ENCODE measurements at places on chromosomes 13 and 19.
A peak's percentile ranks its signal among the peaks of the same experiment; 100 is the strongest.

GRCh38 chr19:4971424-4971793 is 2.5 kb downstream of the KDM4B start:
- DNase-seq: peak; percentile 44

GRCh38 chr19:44590245-44591059 is 22.9 kb upstream of the IGSF23 start:
- DNase-seq: no peak

DNA sequence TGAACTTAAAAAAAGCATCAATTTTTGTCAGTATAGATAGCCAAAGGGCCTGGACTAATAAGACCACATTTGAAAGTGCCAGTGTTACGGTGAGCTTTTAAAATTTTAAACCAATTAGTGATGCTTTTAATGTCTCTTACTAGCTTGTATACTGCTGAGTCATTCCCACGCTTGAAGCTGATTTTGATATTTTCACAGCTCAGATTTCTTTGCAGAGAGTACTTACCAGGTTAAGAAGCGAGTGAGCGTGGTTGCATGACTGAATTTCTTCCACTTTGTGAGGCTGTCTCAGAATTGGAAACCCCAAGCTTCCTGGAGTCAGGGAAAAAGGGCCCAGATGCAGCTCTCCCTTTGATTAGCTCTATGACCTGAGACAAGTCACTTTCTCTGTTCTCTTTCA is 74.5 kb upstream of the NBEA start:
- DNase-seq: peak; percentile 15

DNA sequence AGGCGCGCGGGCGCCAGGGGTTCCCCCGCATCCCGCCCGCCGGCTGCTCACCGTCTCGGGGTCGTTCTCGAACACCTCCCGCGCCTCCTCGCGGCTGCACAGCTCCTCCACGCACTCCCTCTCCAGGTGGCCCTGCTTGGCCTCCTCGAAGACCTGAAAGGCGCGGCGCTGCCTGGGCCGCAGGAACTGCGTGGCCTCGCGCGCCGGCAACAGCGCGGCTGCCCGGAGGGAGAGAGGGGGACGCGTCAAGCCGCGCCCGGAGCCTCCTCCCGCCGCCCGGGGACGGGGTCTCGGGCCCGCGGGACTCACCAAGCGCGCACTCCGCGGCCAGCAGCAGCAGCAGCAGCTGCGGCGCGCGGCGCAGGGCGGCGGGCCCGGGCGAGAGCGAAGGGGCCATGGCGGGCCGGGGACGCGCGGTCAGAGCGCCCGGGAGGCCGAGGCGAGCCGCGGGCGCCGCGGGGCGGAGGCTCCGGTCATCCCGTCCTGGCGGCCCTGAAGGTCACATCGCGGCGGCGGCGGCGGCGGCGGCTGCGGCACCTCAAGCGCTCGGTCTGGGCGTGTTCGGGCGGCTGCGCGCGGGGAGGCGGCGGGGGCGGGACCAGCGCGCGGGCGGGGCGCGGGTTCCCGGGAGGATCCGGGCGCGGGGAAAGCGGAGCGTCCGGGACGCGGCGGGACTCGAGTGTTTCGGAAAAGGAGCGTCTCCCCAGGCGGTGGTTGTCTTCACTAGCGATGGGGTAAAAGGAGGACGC is at the start of gene GAS6:
TSS of gene GAS6 (minus strand) at position 553 of the 749 bp plus-strand sequence. CDS start at position 397, 156 bp downstream.
- DNase-seq: peak; percentile 52

GRCh38 chr19:48480183-48480557 is 11.0 kb downstream of the CYTH2 start:
- peak; percentile 32 for DNase-seq

DNA sequence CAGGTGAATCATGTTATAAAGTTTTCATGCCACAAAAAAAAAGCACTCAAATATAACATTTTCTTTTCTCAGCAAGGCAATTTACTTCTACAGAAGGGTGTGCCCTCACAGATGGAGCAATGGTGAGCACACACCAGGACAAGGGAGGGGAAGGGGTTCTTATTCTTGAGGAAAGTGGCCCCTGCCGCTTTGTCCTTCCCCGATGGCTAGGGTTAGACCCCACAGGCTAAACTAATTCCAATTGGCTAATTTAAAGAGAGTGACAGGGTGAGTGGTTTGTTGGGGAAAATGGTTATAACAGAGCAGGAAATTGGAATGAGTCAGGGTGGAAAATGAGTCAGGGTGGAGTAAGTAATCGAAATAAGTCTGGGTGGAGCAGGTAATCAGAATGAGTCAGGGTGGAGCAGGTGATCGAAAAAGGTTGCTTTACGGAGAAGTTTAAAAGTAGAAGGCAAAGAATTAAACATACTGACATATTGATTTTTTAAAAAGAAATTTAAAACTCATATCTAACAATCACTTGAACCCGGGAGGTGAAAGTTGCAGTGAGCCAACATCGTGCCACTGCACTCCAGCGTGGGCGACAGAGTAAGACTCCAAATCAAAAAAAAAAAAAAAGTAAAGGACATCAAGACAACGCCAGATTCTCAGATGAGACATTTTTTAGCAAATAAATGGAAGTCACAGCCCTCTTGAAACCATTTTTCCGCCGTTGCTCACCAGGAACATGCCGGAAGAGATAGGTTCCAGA is 813 bp downstream of the ZNF562 start:
- DNase-seq: peak; percentile 79

GRCh38 chr19:46495786-46496099 is at the start of gene PNMA8B:
TSS of gene PNMA8B (minus strand) at chr19:46495867. CDS start at chr19:46495465, 402 bp downstream.
- DNase-seq: peak; percentile 90

GRCh38 chr13:91212231-91212630 is 135.3 kb upstream of the MIR17HG start:
- DNase-seq: no peak

DNA sequence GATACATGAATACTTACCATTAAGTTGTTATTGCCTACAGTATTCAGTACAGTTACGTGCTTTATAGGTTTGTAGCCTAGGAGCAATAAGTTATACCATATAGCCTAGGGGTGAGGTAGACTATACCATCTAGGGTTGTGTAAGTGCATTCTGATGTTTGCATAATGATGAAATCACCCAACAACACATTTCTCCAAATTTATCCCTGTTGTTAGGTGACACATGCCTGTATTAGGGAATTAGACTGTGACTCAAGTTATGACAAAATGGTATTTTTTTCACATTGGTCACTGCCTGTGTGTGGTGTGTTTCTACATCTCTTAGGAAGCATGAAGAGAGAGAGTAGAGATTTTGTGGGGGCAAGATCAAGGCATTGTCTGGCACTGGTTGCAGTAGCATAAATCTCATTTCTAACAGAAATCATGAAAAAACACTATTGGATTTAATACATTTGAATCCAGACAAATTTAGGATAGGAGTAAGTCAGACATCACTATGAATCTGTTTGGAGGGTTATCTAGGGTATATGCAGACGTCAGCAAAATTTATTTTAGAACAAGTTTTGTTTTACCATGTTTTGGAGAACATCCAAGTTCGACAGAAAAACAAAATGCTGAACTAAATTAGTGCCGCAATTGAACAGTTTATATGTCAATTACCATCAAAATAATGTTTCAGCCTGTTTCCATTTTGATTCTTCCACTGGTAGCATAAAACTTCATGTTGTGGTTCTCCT is 332.1 kb downstream of the LMO7 start:
- DNase-seq: peak; percentile 89

- no peak for DNase-seq
Measured at GRCh38 chr19:16612636-16613035, 15.4 kb downstream of the MED26 start.
